Epithelial cell of prostate (primary cell): ENCODE measurements at places on chromosomes 6 and 20.

- DNase-seq, result no peak
Observed at GRCh38 chr6:124536842-124537191, 425.4 kb upstream of the RNF217 start.

- no peak for DNase-seq
Observed at GRCh38 chr20:38402816-38403215, 32.3 kb downstream of the SNHG17 start.

GRCh38 chr6:14626556-14626955, 509.0 kb downstream of the CD83 start:
- DNase-seq, result no peak

GRCh38 chr20:41275301-41275731, 42.2 kb downstream of the ZHX3 start:
- no peak for DNase-seq

GRCh38 chr6:3324262-3324942, 65.7 kb downstream of the PSMG4 start:
- no peak for DNase-seq

- DNase-seq, result no peak
Observed at GRCh38 chr20:8234580-8234979, 102.5 kb downstream of the PLCB1 start.

DNA sequence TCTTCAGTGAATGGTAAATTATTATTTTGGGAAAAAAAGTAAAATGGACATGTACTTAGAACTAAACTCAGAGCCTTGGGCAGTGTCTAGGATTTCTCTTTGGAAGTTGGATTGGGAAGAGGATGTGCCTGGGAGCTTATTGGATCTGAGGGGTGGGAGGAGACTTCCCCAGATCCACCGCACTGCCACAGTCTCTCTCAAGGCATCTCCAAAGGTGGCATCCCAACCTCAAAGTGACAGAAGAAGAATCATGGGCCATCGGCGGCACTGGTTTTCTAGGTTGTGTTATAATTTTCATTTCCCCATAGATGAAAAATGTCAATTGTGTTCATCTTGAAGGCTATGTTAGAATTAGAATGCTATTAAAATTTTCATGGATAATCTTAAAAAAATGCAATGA, 66.8 kb upstream of the CD93 start:
- DNase-seq, result no peak

DNA sequence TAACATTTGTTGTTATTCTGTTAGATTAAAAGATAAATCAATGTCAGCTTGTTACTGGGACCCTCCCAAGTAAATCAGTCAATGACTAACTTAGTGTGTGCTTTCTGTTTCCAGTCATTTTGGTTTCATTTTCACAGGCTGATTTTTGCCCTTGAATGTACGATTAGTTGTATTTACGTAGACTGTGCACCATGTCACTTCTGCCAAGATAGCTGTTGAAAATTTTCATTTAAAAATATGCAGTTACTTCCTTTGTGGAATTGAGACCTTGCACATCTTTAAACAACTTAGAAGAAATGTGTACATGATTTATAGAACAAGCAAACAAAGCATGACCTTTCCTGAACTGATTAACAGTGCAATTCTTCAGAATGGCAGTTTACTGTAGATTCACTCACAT, 944.8 kb upstream of the CITED2 start:
- DNase-seq, result no peak

DNA sequence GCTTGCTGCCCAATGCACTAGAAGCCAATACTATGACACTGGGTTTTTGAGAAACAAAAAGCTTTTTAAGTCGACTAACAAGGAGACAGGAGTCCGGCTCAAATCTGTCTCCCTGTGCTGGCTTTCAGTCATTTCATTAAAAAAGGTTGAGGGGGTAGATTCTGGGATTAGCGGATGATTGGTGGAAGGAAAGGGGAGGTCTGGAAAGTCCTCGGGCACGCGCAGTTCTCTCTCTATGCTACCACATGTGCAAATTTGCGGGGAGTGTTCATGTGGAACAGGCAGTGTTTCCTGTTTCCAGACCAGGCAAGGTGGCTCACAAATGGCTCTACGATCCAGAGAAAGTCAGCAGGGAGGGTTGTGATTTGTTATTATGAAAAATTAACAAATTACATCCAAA, 89.1 kb upstream of the TOX2 start:
- DNase-seq, result no peak
